Cerebellar cortex (tissue), 1 donor: ENCODE measurements at places on chromosomes 3 and 15.

DNA sequence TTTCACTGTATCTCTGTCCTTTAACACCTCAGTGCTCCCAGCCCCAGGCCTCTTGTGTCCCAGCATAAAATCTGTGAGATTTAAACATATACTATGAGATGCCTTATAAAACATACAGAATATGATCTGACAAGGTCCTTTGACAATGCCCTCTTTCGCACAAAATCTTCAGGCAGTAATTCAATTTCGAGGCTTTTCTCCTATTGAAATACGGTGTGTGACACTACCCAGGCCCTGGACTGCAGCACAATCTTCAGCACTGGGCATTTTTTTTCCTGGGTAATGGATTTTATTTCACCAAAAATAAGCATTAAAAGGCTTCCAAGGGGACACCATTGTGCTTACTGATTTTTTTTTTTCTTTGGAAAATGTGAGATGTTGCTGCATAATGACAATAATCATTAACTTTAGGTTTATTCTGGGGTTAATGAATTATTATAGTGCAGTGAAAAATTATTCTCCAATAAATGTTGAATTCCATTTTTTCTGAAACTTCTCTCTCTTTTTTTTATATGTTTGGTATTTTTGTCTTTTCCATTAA lies 40.9 kb upstream of the FAM3D start:
- no peak for DNase-seq

GRCh38 chr15:59406446-59406845 lies 31.5 kb upstream of the FAM81A start:
- DNase-seq, result no peak

- DNase-seq, result no peak
Measured at GRCh38 chr3:185460719-185461350, 38.0 kb downstream of the TMEM41A start.

GRCh38 chr3:111506435-111506834 lies 35.6 kb upstream of the CD96 start:
- DNase-seq, result no peak

- DNase-seq, result no peak
Measured at GRCh38 chr15:27448234-27448633, 477.3 kb downstream of the GABRG3 start.

DNA sequence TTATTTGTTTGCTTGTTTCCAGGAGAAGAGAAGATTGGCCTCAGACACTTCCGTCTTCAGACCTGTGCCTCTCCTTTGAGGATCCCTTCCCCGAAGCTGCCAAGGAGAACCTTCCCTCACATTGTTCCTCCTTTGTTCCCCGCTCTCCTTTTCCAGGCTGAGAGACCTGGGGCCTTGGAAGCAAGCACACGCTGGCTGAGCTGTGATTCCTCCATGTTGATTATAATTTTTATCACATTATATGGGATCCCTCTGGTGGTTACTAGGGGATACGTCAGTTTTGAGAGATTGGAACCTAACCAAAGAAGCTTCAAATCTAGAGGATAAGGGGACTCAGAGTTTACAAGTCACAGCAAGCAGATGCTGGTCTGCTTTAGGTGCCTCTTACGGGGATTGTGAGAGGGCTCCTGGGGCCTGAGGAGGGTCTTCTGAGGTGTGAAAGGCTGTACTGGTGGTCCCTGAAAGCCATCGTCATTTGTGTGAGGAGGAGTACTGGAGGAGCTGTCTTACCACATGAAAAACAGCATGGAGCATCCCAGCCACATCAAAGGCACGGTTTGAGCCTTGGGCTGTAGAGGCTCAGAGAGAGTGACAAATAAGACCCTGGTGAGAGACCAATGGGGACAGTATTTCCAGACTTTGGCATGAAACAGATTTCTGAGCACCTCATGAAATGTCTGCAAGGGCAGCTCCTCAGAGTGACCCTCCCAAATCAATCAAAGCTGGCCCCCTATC lies 760.1 kb upstream of the CFAP20DC start:
- no peak for DNase-seq

DNA sequence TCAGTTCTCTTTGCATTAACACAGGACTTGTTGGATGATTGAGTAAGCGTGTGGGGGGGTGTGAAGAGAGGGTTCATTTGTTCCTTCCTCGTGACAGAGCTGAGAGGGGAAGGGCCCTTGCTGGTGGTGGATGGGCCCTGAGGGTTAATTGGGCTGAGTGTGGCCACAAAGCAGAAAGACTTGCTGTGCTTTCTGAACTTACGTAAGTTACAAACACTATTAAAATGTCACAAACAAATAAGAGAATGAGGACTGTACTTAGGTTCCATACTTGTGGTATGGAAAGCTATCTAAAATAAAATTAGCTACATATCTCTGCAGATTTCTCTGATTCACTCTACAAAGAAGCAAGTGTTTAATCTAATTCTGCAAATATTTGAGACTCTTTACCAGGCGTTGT lies 231.3 kb downstream of the LPP start:
- DNase-seq, result no peak

DNA sequence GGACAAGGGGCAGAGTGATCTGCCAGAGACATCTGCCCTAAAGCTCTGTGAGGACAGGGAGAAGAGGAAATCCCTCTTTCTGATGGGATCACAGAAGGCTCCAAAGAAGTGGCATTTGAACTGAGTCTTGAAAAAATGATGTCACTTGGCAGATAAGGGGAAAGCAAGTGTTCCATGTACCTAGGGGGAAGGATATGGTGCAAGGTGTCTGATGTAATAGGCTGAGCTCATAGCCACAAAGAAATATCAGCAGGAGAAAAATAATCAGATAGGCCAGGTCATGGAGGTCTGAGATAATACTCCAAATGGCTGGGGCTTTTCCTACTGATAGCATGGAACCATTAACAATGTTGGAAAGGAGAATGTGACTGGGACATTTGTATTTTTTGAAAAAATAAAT lies 468.4 kb upstream of the MDFIC2 start:
- no peak for DNase-seq

DNA sequence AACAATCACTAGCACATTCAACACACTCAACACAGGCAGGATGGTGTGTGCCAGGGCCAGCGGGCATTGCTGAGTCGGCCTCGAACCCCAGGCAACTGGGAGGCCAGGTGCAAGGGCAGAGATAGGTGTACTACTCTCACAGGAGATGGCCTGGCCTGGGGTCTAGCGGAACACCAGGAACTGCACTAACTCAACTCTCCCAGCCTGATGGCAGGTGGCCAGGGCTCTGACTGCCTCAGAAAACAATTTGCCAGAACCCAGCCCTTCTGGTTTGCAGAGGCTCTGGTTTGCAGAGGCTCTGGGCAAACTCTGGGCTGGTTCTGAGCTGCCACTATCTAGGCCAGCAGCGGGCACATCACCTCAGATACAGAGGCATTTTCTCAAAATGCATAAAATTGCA lies 229.2 kb upstream of the CHRNA7 start:
- DNase-seq, result peak; percentile 70

DNA sequence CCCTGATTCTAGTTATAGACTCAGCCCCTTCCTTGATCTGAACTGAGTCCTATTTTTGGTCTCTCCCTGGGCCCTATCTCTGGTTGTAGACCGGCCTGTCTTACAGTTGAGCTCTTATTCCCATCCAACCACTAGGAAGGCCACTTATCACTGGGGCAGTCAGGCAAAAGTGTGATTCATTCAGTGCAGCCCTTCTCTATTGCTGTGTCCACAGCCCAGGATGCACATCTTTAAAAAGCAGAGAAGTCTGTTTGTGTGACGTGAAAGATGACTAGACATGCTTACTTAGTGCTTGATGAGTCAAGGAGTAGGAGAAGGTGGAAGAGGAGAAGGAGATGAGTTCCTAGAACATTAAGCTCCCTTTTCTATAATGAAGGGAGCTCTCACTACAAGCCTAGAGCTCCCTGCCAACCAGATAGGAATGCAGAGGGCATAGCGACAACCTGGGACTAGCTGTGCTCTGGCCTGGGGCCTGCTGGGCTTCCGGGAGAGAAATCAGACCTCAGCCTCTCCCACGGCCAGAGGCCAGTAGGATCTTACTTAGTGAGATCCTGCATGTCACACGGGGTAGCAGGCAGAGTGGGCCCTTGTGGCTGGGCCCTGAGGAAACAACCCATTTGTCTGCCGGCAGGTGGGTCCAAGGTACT lies 25.7 kb downstream of the INSYN1 start:
- DNase-seq, result no peak

GRCh38 chr15:82890338-82890994 lies 62.1 kb downstream of the HOMER2 start:
- peak; percentile 15 for DNase-seq

GRCh38 chr3:112667599-112667998 lies 26.7 kb upstream of the CCDC80 start:
- DNase-seq, result no peak

DNA sequence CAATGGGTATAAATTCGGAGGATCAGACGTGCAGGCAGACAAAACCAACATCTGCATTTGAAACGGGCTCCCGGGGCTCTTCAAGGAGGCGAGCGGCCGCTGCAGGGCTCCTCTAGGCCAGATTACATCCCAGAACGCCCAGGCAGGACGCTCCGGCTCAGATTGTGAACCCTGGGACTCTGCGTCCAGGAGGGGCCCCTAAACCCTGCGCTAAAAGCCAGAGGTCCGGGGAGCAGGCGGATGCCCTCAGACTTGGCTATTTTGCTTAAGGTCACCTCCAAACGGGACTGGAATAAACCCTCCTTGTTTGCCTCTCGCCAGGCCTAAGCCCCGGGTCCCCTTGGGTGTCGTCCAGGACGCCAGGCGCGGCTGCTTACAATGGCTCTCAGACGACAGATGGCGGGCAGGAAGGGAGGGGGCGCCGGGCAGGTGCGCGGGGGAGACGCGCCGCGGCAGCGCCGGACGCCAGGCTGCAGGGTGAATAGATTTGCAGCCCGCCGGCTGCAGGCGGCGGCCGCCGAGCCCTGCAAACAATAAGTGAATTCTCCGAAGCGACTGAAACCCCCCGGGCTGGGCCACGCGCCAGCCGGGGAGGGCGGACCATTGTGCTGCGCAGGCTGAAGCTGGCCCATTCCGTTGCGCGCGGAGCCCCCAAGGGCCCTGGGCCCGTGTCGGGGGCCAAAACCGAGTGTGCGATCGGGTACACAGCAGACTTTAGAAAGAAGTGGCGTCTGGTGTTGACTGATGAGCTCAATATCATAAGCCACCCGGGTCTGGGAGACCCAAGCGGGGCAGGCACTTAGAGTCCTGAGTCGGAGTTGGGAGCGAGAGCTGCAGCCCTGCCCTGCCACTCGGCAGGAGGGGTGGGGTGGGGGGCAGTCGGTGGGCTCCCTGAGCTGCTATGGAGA lies 32.3 kb upstream of the AMOTL2 start:
- peak; percentile 68 for DNase-seq

DNA sequence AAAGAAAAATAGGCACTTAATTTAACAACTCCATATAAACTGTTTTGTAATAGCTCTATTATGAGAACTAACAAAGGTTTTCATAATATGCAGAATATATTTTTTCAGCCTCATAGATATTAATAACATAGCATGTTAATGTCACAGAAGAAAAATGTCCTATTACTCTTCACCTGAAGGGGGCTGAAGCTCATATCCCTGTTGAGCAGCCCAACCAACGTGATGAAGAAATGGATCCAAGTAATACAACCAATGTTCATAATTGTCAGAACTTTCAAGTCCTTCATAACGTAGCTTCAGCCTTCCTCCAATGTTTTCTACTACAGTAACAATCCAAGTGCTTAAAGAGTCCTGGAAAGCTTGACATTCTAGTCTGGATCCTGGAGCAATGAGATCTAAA lies 34.5 kb upstream of the STIMATE start:
- no peak for DNase-seq

- DNase-seq, result no peak
Measured at GRCh38 chr3:114272271-114272670, 21.6 kb upstream of the TIGIT start.

DNA sequence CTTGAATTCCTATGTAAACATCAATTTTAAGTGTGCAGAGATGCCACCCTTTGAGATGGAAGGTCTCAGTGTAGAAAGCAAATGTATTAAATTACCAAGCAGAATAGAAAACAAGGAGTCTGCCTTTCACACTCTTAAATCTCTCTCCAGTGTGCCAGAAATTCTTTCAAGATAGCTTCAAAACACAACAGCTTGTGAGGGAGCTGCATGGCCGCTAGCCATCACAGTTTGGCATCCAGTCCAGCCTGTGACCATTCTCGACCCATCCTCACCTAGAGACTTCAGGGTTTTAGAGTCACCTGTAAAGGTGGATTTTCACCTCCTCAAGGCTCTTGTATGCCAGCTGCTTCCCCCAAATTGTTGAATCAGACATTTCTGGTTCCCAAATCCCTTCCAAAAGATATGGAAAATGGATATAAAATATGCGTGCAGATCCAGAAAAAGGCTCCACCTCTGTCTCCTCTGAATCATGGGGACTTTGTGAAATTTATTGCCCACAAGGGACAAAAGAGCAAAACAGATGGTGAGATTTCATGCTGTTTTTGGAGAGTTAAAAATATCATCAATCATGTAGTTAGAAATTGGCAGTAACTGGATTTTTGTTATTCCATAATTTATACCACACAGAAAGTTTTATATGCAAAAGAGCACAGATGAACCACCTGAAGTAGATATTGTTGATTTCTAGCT lies 114.2 kb upstream of the THRB start:
- DNase-seq, result peak; percentile 14

DNA sequence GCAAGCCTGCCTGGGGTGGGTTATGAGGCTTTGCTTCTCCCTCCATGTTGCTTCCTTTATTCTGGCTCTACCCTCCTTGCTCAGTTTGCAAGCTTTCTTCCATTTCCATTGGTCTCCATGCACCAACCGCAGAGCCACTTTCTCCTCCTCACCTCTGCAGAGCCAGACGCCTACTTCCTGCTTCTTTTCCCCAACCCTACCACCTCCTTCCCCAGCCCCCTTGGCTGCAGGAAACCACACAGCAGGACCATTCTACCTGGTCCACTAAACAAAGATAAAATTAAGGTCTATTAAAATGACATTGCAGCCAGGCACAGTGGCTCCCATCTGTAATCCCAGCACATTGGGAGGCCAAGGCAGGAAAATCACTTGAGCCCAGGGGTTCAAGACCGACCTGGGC lies 10.0 kb upstream of the CAV3 start:
- no peak for DNase-seq

- DNase-seq, result no peak
Measured at GRCh38 chr15:63722204-63722808, 111.4 kb downstream of the HERC1 start.

- DNase-seq, result no peak
Measured at GRCh38 chr3:71065764-71066013, 517.8 kb downstream of the FOXP1 start.

- no peak for DNase-seq
Measured at GRCh38 chr3:38313695-38314094, 31.6 kb downstream of the SLC22A14 start.

- DNase-seq, result no peak
Measured at GRCh38 chr3:28564211-28564610, 215.6 kb upstream of the AZI2 start.

DNA sequence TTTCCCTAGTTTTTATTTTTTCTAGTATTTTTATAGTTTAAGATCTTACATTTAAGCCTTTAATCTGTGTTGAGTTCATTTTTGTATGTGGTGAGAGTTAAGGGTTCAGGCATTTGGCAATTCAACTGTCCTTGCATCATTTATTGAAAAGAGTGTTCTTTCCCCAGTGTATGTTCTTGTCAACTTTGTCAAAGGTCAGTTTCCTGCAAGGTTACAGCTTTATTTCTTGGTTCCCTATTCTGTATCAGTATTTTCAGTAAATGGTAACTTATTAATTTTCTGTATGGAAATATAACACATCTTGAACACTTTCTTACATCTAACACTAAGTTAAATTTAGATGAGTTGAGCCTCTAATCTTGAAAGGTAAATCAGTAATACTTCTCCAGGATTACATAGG lies 1770.1 kb downstream of the OTOL1 start:
- no peak for DNase-seq

- DNase-seq, result peak; percentile 43
Measured at GRCh38 chr15:74988007-74988800, 7.2 kb upstream of the SCAMP5 start.

- no peak for DNase-seq
Measured at GRCh38 chr3:183287301-183287971, 34.4 kb downstream of the B3GNT5 start.

GRCh38 chr3:23928524-23928923 lies 11.6 kb downstream of the RPL15 start:
- no peak for DNase-seq
